Astrocyte (in vitro differentiated cells and primary cell): ENCODE measurements at places on chromosomes 3 and 15. TPM values are rescaled to one million over a fixed set of nuclear protein-coding genes. Genes with fewer than 3 reads are reported as not detected.
A peak's percentile ranks its signal among the peaks of the same experiment; 100 is the strongest.

Gene GAP43
- 13.8 and 17.4 TPM in 2 replicates for total RNA-seq

Gene SLCO2A1
- 2.1 and 2.2 TPM in 2 replicates for total RNA-seq

Gene ISL2
- 1.3 and 2.1 TPM in 2 replicates for total RNA-seq

Gene SOX2
- total RNA-seq, result 5.2 and 6.5 TPM in 2 replicates

Gene HDC
- not detected in 2 replicates for total RNA-seq

Gene ADIPOQ
- total RNA-seq, result not detected in 2 replicates

Gene CD200R1
- total RNA-seq, result 0.39 and 0.67 TPM in 2 replicates

Gene RTP3
- total RNA-seq, result not detected in 2 replicates

Gene LIPC
- not detected in 2 replicates for total RNA-seq

Gene LTF
- total RNA-seq, result not detected in 2 replicates

- H3K4me1 ChIP-seq, result peaks cover 19% of the 10 kb centered on the region
- peak; percentile 58 for DNase-seq
- no peak overlapping the region for H3K27ac ChIP-seq
- peaks cover 3% of the 10 kb centered on the region for H3K27me3 ChIP-seq
- H3K36me3 ChIP-seq, result no peaks in the 10 kb centered on the region
These were observed 10.3 kb upstream of the KIF7 start for GRCh38 chr15:89665449-89666181.

- peaks cover 29% of the 10 kb centered on the region for H3K36me3 ChIP-seq
- H3K4me3 ChIP-seq, result peak overlapping the region; percentile 100
- H3K27me3 ChIP-seq, result no peaks in the 10 kb centered on the region
- H3K27ac ChIP-seq, result peak overlapping the region; percentile 77
- peak; percentile 14 for DNase-seq
These were observed 751 bp upstream of the RPS17 start for GRCh38 chr15:82540984-82541431.

GRCh38 chr3:126983653-126984390 lies 907 bp downstream of the PLXNA1 start:
- H3K4me3 ChIP-seq, result peak overlapping the region; percentile 64
- H3K36me3 ChIP-seq, result no peaks in the 10 kb centered on the region
- H3K27ac ChIP-seq, result no peak overlapping the region
- peaks cover 2% of the 10 kb centered on the region for H3K27me3 ChIP-seq
- no peak for DNase-seq

- no peaks in the 10 kb centered on the region for H3K27me3 ChIP-seq
- peaks cover 38% of the 10 kb centered on the region for H3K4me1 ChIP-seq
- DNase-seq, result peak; percentile 87
- H3K36me3 ChIP-seq, result no peaks in the 10 kb centered on the region
These were observed 135.1 kb downstream of the TMCO5A start for GRCh38 chr15:38069511-38070011.

GRCh38 chr15:70788114-70789049 lies 25.0 kb upstream of the UACA start:
- DNase-seq, result peak; percentile 84
- no peaks in the 10 kb centered on the region for H3K27me3 ChIP-seq
- H3K36me3 ChIP-seq, result no peaks in the 10 kb centered on the region
- peak overlapping the region; percentile 84 for H3K27ac ChIP-seq
- H3K4me1 ChIP-seq, result peaks cover 43% of the 10 kb centered on the region

- H3K4me3 ChIP-seq, result no peak overlapping the region
- no peaks in the 10 kb centered on the region for H3K27me3 ChIP-seq
- no peaks in the 10 kb centered on the region for H3K4me1 ChIP-seq
- DNase-seq, result peak; percentile 16
These were observed 65.8 kb upstream of the TRA2B start for GRCh38 chr3:186003610-186004009.

- H3K36me3 ChIP-seq, result no peaks in the 10 kb centered on the region
- no peaks in the 10 kb centered on the region for H3K27me3 ChIP-seq
- H3K4me3 ChIP-seq, result no peak overlapping the region
- H3K27ac ChIP-seq, result no peak overlapping the region
These were observed 22.0 kb downstream of the COLQ start for GRCh38 chr3:15499536-15499935.

GRCh38 chr3:159761369-159761768 lies 227.3 kb upstream of the IL12A start:
- H3K36me3 ChIP-seq, result no peaks in the 10 kb centered on the region
- H3K27ac ChIP-seq, result no peak overlapping the region
- peaks cover 19% of the 10 kb centered on the region for H3K4me1 ChIP-seq
- H3K27me3 ChIP-seq, result no peaks in the 10 kb centered on the region

DNA sequence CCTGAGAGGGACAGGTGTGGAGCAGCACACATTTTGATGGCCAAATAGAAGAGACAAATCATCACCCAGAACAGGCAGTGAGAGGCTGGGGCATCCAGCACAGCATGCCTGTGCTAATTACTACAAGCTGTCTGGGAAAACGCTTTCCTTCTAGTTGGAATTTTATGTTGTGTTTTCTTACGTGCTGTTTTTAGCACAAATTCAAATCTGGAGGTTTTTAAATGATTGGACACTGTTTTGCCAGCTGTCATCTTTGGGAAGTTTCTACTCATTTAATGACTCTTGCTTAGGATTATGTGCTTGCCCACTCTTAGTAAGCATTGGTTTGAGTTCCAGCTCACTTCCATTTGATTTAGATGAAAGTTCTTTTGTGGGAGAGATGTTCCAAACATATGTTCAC lies 43.5 kb downstream of the EAF1 start:
- no peak overlapping the region for H3K4me3 ChIP-seq
- H3K36me3 ChIP-seq, result no peaks in the 10 kb centered on the region
- no peaks in the 10 kb centered on the region for H3K4me1 ChIP-seq

- H3K36me3 ChIP-seq, result no peaks in the 10 kb centered on the region
- DNase-seq, result peak; percentile 20
- H3K27me3 ChIP-seq, result no peaks in the 10 kb centered on the region
- H3K27ac ChIP-seq, result no peak overlapping the region
These were observed 35.9 kb downstream of the CCK start for GRCh38 chr3:42229942-42230688.

- H3K4me3 ChIP-seq, result no peak overlapping the region
- peak; percentile 55 for DNase-seq
- H3K27me3 ChIP-seq, result peaks cover 15% of the 10 kb centered on the region
- H3K36me3 ChIP-seq, result no peaks in the 10 kb centered on the region
- H3K27ac ChIP-seq, result no peak overlapping the region
- H3K4me1 ChIP-seq, result no peaks in the 10 kb centered on the region
These were observed 267.5 kb upstream of the CHRM5 start for GRCh38 chr15:33700695-33701303.

- H3K4me1 ChIP-seq, result no peaks in the 10 kb centered on the region
- H3K36me3 ChIP-seq, result no peaks in the 10 kb centered on the region
These were observed 156.6 kb downstream of the MCTP2 start for GRCh38 chr15:94387849-94388441.

- H3K4me3 ChIP-seq, result no peak overlapping the region
- H3K36me3 ChIP-seq, result no peaks in the 10 kb centered on the region
- peaks cover 17% of the 10 kb centered on the region for H3K4me1 ChIP-seq
- peak overlapping the region; percentile 70 for H3K27ac ChIP-seq
These were observed 2.6 kb upstream of the MAP4 start for GRCh38 chr3:48018841-48019240.

DNA sequence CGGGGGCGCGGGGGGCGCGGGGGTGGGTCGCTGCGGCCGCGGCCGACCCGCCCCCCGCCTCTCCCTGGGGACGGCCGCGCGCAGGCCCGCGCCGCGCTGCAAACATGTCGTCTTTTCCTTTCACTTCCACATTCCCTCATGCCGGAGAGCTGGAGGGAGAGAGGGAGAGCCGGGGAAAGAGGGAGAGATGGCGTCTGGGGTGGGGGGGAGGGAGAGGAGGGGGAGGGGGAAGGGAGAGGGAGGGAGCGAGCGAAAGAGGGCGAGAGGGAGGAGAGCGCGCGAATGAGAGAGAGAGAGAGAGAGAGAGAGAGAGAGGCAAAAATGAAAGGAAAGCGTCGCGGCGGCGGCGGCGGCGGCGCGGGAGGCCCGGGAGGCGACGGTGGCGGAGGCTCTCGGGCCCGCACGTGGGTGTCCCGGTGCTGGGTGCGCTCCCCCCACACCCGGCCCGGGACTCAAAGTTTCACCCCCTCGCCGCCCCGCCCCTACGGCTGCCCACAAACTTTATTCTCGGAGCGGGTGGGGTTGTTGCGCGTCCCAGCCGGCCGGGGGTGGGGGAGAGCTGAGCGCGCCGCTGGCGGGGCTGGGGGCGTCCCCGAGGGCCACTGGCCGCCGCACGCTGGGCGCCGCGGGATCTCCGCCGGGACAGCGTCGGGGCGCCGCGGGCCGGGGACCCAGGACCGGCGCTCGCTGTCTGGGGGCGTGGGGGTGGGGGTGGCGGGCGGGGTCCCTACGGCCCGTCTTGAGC lies 731 bp downstream of the ZNF710 start:
- peaks cover 43% of the 10 kb centered on the region for H3K4me1 ChIP-seq
- peak; percentile 51 for DNase-seq
- H3K36me3 ChIP-seq, result no peaks in the 10 kb centered on the region

DNA sequence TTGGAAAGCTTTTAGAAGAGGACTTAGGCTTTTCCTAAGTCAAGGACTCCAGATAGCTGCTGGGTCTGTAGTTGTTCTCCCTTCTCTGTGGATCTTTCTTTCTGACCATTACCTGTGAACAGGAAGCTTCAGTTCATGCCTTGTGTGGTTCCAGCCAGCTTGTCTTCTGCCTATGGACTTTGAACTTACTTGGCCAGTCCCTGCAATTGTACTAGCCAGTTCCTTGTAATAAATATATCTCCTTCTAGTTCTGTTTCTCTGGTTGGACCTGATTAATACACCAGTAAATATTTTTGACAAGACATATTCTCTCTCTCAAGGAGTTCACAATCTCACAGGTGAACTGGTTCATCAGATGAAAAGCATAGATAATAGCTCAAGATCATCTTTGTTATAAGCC lies 341.3 kb upstream of the DPPA4 start:
- H3K36me3 ChIP-seq, result no peaks in the 10 kb centered on the region
- H3K27me3 ChIP-seq, result no peaks in the 10 kb centered on the region
- no peak for DNase-seq
- no peak overlapping the region for H3K27ac ChIP-seq
- no peak overlapping the region for H3K4me3 ChIP-seq

- H3K27ac ChIP-seq, result peak overlapping the region; percentile 49
- H3K36me3 ChIP-seq, result no peaks in the 10 kb centered on the region
- no peak overlapping the region for H3K4me3 ChIP-seq
- H3K27me3 ChIP-seq, result no peaks in the 10 kb centered on the region
- peaks cover 38% of the 10 kb centered on the region for H3K4me1 ChIP-seq
- peak; percentile 66 for DNase-seq
These were observed 161.2 kb downstream of the FRMD5 start for GRCh38 chr15:44033894-44034293.

- H3K4me3 ChIP-seq, result no peak overlapping the region
- H3K27me3 ChIP-seq, result no peaks in the 10 kb centered on the region
- no peaks in the 10 kb centered on the region for H3K36me3 ChIP-seq
- H3K27ac ChIP-seq, result peak overlapping the region; percentile 29
- DNase-seq, result peak; percentile 18
These were observed 203.6 kb downstream of the TNIK start for GRCh38 chr3:171256445-171257250.

DNA sequence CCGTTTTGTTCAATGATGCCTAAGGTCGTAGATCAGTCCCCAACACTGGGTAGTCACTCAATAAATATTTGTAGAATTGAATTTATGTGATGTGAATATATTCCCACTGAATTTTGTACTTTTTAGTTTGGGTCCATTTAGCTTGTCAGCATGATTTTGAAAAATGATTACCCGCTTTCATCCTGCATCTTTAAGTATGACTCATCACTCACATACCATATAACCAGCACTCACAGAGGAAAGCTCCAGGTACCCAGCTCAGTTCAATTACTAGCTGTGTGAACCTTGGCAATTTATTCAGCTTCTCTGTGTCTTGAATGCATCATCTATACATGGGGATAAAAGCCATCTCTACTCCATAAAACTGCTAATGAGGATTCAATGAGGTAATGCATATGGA lies 2.2 kb upstream of the MLF1 start:
- H3K4me3 ChIP-seq, result no peak overlapping the region
- DNase-seq, result peak; percentile 18
- no peaks in the 10 kb centered on the region for H3K27me3 ChIP-seq
- H3K27ac ChIP-seq, result no peak overlapping the region
- peaks cover 10% of the 10 kb centered on the region for H3K4me1 ChIP-seq

GRCh38 chr3:43223670-43224364 lies 62.5 kb upstream of the SNRK start:
- H3K4me1 ChIP-seq, result no peaks in the 10 kb centered on the region
- H3K4me3 ChIP-seq, result no peak overlapping the region
- H3K27me3 ChIP-seq, result no peaks in the 10 kb centered on the region
- no peak for DNase-seq
- H3K36me3 ChIP-seq, result no peaks in the 10 kb centered on the region

DNA sequence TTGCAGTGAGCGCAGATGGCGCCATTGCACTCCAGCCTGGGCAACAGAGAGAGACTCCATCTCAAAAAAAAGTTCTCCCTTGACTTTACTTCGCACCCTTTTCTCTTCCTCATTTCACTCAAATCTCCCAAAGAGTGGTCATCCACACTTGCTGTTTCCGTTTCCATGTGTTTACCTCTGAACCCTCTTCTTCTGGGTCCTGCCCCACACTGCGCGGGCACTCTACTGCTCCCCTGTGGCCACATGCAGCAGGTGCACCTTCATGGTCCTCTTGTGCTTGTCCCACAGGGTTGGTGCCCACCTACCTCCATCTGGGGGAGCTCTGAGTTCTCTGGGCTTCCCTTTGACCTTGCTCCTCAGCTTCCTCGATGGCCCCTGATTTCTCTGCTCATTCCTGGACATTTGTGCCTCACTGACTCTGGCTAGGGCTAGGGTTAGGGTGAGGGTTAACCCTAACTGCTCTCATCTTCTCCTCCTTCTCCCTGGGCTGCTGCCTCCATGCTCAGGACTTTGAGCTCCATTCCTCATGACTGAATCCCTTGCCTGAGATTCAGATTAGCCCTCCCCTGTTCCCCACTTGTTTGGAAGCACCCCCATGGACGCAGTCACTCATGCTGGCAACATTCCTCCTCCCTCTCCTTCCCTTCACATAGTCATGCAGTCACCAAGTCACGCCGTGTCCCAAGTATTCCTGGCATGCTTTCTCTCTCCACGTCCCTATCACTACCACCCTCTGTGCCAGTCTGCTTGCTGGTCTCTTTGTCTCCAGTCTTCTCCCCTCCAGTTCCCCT lies 26.6 kb upstream of the KY start:
- no peaks in the 10 kb centered on the region for H3K4me1 ChIP-seq
- H3K27ac ChIP-seq, result no peak overlapping the region
- H3K36me3 ChIP-seq, result no peaks in the 10 kb centered on the region
- no peak for DNase-seq
- no peak overlapping the region for H3K4me3 ChIP-seq
